ENCODE measurements at places on chromosomes 12 and 14. TPM values are rescaled to one million over a fixed set of nuclear protein-coding genes. Genes with fewer than 3 reads are reported as not detected.

Gene CHD8
- 38.9 TPM for total RNA-seq

Gene ESPL1
- 18.2 TPM for total RNA-seq

Gene KRT78
- total RNA-seq: 0.15 TPM

Gene MYH6
- total RNA-seq: 0.13 TPM

Gene KRT2
- total RNA-seq: not detected

Gene C12orf50
- total RNA-seq: not detected

Gene MIP
- total RNA-seq: not detected

Gene PTPRB
- total RNA-seq: 0.69 TPM

Gene NEUROD4
- not detected for total RNA-seq

Gene KRT5
- total RNA-seq: 0.53 TPM

Gene TOMM20L
- total RNA-seq: not detected

Gene CAPZA3
- not detected for total RNA-seq

Gene SCN8A
- 1.5 TPM for total RNA-seq

Gene TPPP2
- total RNA-seq: not detected

Gene CEP170B
- 21.9 TPM for total RNA-seq

Gene FAM161B
- total RNA-seq: 1.6 TPM

Gene KRT6A
- 11.2 TPM for total RNA-seq

Gene MGST1
- 754 TPM for total RNA-seq

Gene KLHL33
- total RNA-seq: not detected

Gene DPPA3
- total RNA-seq: not detected

Gene INF2
- total RNA-seq: 127 TPM

Gene RAN
- total RNA-seq: 1,773 TPM

Gene CISTR
- total RNA-seq: not detected

Gene PRIMA1
- 0.32 TPM for total RNA-seq

Gene RD3L
- total RNA-seq: not detected

Gene GLIPR1L1
- not detected for total RNA-seq

Gene HCAR1
- total RNA-seq: 0.03 TPM

Gene ARID4A
- 4.6 TPM for total RNA-seq

Gene B4GALNT1
- total RNA-seq: 44.4 TPM

Gene TMEM119
- 0.20 TPM for total RNA-seq

Gene TRAF3
- 20.1 TPM for total RNA-seq

Gene SERPINA5
- 0.28 TPM for total RNA-seq

Gene CPNE6
- not detected for total RNA-seq

Gene FLRT2
- 3.0 TPM for total RNA-seq

Gene ATL1
- 4.6 TPM for total RNA-seq

Gene P2RX2
- not detected for total RNA-seq

Gene SLC6A13
- 0.31 TPM for total RNA-seq

Gene HOXC13
- total RNA-seq: 21.8 TPM

Gene OAS2
- total RNA-seq: 0.11 TPM

Gene IL26
- not detected for total RNA-seq

Data from A549 treated with Hydrocortisone at 1 μM for 4 hours (cell line).